T-helper 17 cell (primary cell): ENCODE measurements at places on chromosomes 12 and 14.

- no peak for DNase-seq
Observed at GRCh38 chr12:68233498-68233897, 7.9 kb upstream of the IL26 start.

- DNase-seq: no peak
Observed at GRCh38 chr14:92597906-92598905, 84.6 kb downstream of the RIN3 start.

GRCh38 chr12:80576641-80577418 lies 130.6 kb upstream of the MYF6 start:
- no peak for DNase-seq

- no peak for DNase-seq
Observed at GRCh38 chr12:43848786-43849185, 12.9 kb downstream of the TMEM117 start.

DNA sequence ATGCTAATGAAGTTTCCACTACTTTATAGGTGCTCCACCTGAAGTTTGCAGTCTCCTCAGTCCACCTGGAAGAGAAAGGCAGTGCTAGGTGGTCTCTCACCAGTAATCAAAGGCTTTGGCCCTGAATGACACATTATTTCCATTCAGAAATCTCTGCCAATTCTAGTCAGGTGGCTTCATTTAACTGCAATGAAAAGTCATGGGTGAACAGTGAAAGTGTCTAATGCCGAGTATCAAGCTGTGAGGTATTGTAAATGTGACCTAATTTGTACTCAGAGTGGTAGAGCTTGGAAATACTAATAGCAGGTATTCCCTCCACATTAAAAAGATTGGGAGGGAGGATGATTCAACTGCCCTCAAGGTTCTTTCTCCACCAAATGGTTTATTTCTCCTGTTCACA lies 220.9 kb upstream of the LRFN5 start:
- no peak for DNase-seq

GRCh38 chr12:80222261-80222660 lies 122.9 kb downstream of the OTOGL start:
- no peak for DNase-seq

DNA sequence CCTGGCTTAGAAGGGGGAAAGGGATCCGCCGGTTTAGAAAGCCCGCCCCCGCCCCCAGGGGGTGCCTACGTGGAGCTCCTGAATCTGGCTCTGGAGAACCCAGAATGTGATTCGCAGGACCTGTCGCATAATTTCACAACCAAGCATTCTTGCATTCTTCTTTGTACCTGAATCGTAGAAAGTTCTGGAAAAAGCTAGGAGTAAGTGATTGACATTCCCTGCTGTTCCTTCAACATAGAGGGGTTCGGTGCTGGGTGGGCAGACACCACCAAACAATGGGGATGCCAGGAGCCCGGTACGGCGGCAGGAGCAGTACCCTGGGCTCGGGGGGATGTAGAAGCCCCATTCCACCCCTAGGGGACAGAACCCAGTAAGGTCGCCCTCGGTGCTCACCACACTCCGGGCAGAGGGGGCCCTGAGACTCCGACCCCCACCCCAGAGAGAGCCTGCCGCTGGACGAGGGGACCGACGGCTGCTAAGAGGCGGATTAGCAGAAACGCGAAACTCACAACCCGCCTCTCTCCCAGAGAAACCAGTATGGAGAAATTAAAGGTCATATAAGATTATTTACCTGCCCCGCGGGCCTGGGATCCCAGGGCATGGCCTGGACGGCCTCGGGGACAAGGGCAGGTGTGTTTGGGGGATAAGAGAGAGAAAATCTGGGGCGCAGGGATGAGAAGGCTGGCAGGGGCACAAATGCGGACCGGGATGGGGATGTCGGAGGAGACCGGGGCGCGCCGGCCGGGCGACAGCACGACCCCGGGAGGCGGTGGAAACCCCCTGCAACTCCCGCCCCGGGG lies 520 bp downstream of the CSRP2 start:
- DNase-seq: no peak

GRCh38 chr12:18492372-18493025 lies 231.2 kb downstream of the PIK3C2G start:
- no peak for DNase-seq

GRCh38 chr12:108730365-108731104 lies 783 bp downstream of the CORO1C start:
- peak; percentile 12 for DNase-seq

DNA sequence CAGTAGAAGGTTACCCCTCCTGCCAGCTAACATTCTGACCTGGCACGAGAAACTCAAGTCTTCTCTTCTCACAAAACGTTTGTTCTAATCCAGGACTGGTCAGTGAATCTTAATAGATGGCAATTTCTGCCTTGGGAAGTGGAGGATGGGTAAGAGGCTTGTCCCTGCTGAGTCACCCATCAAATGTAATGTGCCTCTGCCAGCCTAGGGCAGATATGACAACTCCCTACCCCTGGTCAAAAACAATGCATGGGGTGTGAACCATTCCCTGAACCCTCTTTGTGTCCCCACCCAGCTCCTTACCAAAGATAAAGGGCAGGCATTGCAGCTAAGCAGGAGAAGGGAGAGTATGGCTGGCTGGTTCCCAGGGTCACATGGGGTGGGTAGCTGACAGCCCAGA lies 1052.9 kb downstream of the GALC start:
- no peak for DNase-seq

- DNase-seq: no peak
Observed at GRCh38 chr14:92513204-92513965, at the start of gene RIN3. TSS of gene RIN3 (plus strand) at chr14:92513781. CDS start at chr14:92513933, 152 bp downstream.

DNA sequence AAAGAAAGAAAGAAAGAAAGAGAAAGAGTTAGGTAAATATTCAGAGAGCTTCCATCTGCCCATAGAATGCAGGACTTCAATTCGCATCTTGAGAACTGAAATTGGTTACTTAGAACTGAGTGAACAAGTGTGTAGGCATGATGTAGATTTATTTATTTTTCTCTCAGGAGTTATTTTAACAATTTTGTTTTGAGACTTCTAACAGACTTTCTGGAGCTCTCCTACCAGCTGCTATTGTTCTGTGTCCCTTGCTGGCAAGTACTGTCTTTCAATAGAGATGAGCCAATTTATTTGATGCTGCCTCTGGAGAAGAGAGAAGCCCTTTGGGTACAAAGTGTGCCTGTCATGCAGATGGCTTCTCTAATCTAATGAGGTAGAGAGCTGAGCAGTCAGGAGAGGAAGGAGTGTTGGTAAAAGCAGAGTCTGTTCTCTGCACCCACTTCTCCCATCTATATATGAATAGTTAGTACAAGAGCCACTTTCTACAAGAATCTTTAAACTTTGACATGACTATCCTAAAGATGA lies 67.0 kb downstream of the SYT1 start:
- DNase-seq: no peak

DNA sequence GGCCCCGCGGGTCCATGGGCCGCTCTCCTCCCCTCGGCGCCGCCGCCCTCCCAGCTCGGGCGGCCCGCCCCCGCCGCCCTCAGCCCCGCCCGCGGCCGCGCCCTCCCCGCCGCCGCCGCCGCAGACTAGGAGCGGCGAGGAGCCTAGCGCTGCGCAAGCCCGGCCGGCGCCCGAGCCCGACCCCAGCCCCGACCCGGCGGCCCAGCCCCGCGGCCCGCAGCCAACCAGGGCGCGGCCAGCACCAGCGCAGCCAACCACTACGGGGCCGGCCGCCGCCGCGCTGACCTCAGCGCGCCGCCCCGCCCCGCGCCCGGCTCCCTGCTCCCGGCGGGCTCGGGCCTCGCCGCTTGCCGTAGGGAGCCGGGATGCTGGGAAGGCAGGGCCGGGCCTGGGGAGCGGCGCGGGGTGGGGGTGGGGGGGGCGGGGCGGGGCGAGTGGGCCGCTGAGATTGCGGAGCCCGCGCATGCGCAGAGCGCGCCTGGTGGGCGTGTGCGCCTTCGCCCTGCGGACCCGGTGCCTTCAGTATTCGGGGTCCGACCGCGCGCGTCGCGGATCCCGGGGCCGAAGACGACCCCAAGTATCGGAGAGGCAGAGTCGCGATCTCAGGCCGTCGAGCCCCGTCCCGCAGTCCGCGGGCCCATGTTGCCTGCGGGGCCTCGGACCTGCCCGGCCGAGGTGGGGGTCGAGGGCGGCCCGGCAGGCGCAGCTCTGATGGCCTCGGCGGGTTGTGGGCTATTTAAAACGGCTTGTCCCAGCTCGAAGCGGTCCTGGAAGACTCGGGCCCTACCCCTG lies at the start of gene CDC42BPB:
Gene CDC42BPB, minus strand, starts transcription at position 178 of the 792 bp plus-strand sequence. CDS start 376 bp downstream, outside the sequence.
- DNase-seq: peak; percentile 57

DNA sequence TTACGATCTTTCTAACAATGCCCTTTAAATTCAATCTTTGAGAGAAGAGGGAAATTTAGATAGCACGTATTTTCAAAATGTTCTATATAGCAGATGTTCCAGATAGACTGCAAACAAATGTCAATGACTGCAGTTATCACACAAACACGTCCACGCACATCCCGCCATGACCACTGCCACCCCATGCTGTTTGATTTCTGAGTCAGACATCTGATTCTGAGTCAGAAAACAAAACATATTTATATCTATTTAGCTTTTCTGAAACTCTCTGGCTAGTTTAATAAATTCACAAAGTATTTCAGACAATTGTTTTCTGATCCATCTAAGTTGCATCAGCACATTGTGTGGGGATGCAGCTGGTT lies 105.9 kb upstream of the BCAT1 start:
- no peak for DNase-seq

- DNase-seq: no peak
Observed at GRCh38 chr12:83168751-83169150, 482.0 kb downstream of the TMTC2 start.

- no peak for DNase-seq
Observed at GRCh38 chr12:111361717-111362576, 6.9 kb downstream of the PHETA1 start.
